ENCODE measurements at places on chromosomes 2 and 18.

DNA sequence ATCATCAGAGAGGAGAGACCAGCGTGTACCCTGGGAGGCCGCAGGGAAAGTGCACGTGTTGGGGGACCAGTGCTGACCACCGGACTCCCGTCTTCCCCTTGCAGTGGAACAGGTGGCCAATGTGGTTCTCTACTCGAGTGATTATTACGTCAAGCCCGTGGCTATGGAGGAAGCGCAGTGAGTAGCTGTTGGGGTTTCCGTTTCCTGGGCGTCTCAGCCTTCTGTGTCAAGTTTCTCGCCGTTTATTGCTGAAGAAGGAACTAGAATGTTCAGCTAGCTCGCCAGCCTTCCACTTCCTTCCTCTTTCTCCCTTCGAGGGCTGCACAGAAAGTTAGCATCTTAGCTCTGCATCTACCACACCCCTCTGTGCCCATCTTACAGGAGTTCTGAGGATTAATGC, 22.8 kb upstream of the DGKD start:
- peak; percentile 64 for DNase-seq

DNA sequence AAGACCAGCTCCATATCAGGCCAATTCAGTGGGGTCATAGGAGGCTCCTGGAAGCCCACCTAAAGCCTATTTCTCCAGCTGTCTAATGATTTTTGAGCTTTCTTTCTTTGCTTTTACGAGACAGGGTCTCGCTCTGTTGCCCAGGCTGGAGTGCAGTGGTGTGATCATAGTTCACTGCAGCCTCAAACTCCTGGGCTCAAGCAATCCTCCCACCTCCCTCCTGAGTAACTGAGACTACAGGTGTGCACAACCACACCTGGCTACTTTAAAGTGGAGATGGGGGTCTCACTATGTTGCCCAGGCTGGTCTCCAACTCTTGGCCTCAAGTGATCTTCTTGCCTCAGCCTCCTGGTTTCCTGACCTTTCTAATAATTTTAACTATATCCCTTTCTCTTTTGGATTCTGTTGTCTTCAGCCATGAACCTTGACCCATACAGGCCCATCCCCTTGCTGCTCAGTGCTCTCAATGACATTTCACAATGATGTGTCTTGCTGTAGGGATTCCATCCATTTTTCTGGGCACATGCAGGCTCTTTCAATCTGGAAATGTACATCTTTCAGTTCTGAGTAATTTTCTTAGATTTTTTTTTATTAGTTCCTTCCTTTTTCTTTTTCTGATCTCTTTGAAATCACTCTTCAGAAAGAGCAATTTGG, 29.7 kb downstream of the GNLY start:
- DNase-seq: no peak

- no peak for DNase-seq
These were observed 40.3 kb downstream of the PTGR3 start for GRCh38 chr18:75168619-75169018.

GRCh38 chr2:1582891-1583341, 161.4 kb downstream of the PXDN start:
- no peak for DNase-seq

- no peak for DNase-seq
These were observed 76.8 kb downstream of the LYPD1 start for GRCh38 chr2:132593171-132593570.

DNA sequence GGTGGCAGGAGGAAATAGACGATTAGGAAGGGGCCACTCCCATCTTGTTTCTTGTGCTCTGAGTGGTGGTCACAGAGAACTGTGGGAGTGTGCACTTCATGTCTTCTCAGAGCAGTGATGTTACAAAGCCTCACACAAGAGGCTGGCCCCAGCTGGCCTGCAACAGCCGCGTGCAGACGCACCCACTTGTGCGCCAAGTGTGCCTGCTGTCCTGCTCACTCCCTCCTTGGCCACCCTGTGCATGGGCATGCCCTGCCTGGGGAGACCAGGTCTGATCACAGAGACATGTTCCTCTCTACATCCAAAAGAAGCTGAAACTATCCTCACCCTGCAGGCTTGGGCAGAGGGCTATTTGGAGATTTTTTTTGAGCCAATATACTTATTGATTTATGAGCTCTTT, 108.4 kb downstream of the MRO start:
- DNase-seq: no peak

GRCh38 chr18:79507076-79507545, 111.4 kb downstream of the NFATC1 start:
- DNase-seq: no peak

GRCh38 chr2:29650631-29651097, 270.7 kb downstream of the ALK start:
- no peak for DNase-seq

DNA sequence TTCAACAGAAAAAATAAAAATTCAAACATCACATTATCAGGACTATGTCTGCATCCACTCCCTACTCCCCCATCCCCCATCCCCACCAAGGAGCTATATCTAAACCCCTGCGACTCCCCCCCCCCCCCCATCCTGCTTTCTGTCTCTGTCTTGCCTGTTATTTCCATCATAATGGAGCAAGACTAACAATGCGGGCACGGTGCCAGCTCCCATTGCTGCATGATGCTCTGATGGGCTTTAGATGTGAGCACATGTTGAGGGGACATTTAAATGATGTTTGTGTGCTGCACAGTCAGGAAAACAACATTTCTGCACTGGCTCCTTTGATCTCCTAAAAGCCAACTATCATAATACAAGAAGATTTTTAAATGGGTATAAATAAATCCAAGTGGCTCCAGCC, 644.2 kb upstream of the SETBP1 start:
- DNase-seq: no peak

DNA sequence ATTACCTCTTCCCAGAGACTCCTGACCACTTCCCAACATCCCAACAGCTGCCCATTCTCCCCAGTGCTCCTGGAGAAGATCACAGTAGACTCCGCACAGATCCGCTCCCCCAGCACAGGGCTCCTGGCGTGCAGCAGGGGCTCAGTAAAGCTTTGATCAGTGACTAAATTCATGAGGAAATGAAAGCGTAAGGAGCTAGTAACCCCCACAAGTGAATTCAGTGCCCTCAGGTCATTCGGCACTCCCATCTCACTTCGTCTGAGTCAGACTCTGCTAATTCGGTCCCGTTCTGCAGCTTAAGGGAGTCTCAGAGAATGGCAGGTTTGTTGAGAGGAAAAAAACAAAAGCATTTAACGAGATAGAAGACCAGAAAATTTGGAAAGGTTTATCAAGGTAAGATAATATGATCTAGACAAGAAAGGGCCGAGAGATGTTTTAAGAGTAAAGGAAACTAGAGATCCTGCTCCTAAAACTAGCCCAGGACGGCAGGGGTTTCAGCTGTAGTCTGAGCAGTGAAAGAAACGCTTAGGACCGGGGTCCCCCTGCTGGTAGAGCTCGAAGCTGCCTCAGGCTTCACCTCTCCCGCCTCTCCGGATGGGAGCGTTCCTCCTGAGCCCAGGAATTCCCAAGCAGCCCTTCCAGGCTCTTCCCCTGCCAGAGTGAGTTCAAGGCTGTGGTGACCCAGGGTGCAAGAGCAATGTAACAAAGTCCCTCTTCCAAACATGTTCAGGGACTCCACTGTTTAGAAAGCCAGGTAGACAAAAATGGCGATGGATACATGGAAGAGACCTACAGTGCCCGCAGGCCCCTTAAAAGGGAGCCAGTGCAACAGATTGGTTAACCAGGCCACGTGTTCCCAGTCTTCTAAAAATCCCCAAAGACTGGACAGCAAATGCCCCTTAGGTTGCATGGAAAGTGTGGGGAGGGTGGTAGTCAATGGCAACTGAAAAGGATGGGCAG, 127.3 kb downstream of the DNER start:
- no peak for DNase-seq

- no peak for DNase-seq
These were observed 424.6 kb downstream of the TRIB2 start for GRCh38 chr2:13141315-13141714.

DNA sequence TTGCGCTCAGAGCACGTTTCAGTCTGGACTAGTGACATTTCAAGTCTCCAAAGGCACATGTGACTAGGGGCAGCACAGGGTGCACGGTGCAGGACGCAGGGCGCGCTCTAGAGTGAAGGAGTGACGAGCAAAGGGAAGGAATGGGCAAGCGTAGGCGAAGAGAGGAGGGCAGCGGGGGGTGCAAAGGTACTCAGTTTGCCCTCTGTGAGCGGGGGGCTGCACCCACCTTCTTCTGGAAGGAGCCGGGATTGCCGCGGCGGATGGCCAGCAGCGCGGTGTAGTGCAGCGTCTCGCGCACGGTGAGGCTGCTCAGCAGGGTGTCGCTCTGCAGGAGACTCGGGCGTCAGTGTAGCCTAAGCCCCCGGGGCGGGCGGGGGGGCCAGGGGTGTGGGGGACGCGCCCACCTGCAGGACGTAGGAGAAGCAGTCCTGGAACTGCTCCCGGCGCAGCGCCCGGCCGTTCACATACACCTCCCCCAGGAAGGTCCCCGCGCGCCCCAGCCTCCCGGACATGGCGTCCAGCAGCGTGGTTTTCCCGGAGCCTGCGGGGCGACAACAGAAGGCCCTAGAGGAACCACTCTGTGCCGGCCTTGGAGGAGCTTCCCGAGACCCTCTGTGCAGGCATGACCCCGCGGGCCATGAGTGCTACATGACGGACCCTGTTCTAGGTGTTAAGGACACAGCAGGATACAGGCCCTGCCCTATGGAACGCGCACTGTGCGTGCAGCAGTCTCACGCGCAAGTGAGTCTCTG, 6.9 kb downstream of the ABCG5 start:
- DNase-seq: no peak

DNA sequence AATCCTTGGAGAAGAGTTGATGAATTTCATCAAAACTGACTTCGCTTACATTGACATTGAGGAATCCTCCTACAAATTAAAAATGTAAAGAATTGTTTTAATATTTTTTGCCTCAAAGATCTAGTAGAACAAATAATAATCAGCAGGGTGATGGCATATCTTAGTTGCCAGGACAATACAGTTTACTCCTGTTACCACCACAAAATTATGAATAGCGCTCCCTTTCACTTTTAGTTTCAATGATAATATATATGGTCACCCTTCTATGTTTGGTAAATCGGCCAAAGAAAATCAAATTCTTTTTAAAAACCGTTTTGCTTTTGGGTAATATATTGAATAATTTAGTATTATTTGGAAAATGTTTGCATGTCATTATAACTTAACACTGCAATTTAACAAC, 39.0 kb downstream of the B4GALT6 start:
- DNase-seq: no peak

- DNase-seq: no peak
These were observed 140.9 kb downstream of the SATB2 start for GRCh38 chr2:199316851-199317250.

DNA sequence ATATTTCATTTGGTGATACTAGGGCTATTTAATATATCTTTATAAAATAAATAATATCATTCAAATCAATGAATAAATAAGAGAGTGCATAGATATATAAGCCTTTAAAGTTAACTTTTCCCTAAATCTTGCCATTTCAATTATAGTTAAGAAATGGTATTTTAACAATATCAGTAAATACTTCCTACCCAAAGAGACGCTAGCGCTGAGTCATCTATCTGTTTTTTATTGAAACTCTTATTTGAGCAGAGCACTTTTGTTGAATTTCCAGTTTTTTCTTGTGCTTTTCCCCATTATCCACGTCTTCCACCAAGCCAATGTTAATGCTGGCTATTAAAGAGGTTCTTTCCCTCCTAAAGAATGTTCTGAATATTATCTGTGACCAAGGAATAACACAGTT, 639.3 kb downstream of the DSC3 start:
- DNase-seq: no peak

- no peak for DNase-seq
These were observed 153.5 kb upstream of the ALKAL2 start for GRCh38 chr2:441258-442022.

DNA sequence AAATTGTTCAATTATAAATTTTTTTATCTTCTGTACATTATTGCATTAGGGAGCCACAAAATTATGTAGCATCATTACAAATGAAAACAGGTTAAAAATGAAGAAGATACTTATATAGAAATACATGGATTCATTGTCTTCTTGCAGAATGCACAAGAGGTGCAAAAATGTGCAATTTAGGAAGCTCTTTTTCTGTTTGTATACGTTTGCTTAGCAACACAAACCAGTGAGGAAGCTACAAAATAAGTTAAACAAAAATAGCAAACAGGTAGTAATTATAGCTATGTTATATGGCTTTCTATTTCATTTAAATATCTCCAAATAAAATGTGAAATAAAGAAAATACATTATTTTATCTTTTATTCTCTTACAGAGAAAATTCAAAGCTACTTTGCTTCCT, 177.6 kb upstream of the SESTD1 start:
- no peak for DNase-seq

GRCh38 chr2:218872645-218873358, 7.8 kb upstream of the WNT10A start:
- no peak for DNase-seq

DNA sequence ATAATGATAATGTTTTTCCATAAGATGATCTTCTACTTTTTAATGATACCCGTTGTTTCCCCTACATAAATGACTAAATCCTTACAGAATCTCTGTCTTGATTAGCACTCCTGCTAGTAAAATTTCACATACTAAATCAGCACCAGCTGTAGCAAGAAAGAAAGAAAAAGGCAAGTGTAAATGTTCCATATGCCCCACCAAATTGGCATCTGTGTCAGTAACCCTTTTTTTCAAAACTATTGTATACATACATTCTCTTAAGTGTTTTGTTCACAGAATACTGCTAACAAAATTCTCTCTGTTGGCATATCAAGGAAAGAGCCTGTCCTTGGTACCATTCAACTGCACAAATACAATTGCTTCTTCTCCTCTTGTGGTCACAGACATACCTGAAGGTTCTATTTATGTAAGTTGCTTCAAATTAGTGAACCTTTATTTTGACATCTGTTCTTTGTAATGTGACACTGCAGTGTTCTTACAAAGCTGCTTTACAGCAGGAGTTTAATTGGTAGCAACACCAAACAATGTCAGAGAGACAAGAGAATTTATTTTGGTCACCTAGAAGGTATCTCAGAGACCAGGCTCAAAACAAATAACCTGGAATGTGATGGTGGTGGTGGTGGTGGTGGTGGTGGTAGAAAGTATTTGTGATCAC, 641.9 kb downstream of the ZEB2 start:
- DNase-seq: no peak

DNA sequence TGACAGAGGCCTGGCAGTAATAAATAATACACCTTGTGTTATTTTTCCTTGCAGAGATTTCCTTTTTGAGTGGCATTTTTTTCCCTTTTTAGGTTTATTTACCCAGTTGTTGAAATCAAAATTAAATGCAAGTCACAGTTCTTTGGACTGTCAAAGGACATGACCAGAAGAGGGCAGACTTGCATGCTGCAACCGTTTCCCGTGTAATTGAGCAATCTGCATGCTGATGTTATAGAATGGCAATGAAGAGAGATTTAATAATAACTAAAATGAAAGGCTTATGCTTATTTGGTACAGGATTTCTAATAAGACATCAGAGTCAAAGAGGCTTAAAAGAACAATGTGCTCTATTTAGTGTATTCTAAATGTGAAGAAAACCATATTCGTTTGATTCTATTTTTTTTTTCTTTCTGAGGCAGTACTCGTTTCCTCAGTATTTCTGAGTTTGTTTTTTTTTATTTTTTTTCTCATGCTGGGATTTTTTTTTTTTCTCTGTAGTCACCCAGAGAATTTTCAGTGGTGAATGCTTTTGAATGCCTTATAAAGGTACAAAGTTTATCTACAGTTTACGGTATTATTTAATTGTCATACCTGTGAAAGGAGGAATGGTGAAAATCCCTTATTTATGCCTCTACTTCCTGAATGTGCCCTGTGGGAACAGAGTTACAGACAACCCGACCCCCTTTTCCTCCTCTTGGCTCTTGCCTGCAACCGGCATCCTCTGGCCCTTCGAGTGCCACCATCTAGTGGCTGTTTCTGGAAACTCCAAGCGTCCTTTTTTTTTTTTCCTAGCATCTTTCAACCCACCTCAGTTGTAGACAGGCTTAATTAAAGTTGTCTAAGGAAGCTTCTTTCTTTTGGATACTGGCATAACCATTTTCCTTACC, 368.5 kb downstream of the LRRTM1 start:
- no peak for DNase-seq

All from activated CD8-positive, alpha-beta memory T cell treated with anti-CD3 and anti-CD28 coated beads for 4 hours (primary cell).